ENCODE measurements at places on chromosomes 2 and 18. TPM values are rescaled to one million over a fixed set of nuclear protein-coding genes. Genes with fewer than 3 reads are reported as not detected.
A peak's percentile ranks its signal among the peaks of the same experiment; 100 is the strongest.

ATP6V1B1 gene
- polyA plus RNA-seq = 1.7 TPM

CERKL gene
- polyA plus RNA-seq = 0.13 TPM

RNMT gene
- polyA plus RNA-seq = 22.9 TPM

UGT1A8 gene
- polyA plus RNA-seq = not detected

ASPRV1 gene
- polyA plus RNA-seq = 4.5 TPM

PDE11A gene
- 0.15 TPM for polyA plus RNA-seq

GAREM2 gene
- 2.4 TPM for polyA plus RNA-seq

PSMD1 gene
- 73.2 TPM for polyA plus RNA-seq

DNA sequence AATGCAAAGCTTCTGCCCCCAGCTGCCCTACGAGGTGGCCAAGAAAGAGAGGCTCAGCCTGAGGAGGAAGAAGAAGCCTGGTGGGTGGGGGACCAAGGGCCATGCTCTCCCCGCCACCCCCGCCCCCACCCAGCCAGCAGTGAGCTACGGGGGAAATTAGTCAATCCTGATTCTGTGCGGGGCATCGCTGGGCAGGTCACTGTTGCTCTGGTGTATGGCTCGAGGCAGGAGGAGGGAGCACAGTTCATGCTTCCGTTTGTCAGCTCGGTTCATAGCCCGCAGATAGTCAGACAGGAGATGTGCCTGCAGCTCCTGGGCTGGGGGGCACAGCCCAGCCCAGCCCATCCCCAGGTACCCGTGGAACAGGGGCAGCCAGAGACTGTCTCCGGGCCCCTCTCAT lies 17.1 kb downstream of the RAMP1 start:
- peaks cover 14% of the 10 kb centered on the region for H3K4me1 ChIP-seq
- DNase-seq = peak; percentile 20
- no peaks in the 10 kb centered on the region for H3K36me3 ChIP-seq
- no peak overlapping the region for H3K27ac ChIP-seq
- H3K27me3 ChIP-seq = no peaks in the 10 kb centered on the region

DNA sequence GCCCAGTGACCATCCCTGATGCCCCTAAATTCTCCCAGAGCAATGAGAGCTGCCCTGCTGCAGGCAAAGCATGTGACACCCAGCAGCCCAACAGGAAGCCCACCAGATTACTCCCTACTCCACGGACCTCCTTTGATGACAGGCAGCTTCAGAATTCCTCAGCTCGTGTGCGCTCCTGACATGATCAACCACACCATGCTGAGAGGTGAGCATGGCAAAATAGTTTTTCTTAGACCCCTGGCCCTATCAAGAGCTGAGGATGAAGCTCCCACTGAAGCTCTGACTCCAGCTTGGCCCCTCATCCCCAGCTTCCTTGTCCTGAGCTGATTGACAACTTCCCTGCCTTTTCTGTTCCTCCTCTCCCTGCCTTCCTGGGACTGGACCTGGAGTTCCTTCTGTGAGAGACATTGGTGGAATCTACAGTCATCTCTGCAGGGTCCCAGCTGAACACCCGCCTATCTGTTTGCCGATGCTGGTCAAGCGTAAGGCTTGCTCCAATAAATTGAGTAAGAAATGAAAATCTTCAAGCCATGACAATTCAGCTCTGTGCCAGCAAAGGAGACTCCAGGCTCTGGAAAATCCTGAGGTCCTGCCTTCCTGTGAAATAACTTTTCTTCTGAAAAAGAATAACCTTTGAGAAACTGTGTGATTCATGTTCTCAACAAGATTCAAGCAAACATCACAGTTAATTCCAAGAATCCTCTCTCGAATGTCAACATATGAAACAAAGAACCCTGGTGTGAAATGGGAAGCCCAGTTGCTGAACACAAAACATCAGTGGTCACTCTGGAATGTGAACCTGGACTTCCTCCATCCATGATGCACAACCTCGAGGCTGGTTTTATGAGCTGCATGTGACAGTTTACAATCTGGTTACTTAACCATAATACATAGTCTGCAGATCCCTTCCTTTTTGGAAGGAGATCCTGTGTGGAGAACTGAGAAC lies 201.1 kb downstream of the SPP2 start:
- H3K4me1 ChIP-seq = no peaks in the 10 kb centered on the region
- no peak overlapping the region for H3K27ac ChIP-seq
- H3K36me3 ChIP-seq = no peaks in the 10 kb centered on the region
- no peak overlapping the region for H3K4me3 ChIP-seq

- H3K27me3 ChIP-seq = no peaks in the 10 kb centered on the region
- H3K27ac ChIP-seq = no peak overlapping the region
- H3K4me1 ChIP-seq = no peaks in the 10 kb centered on the region
- no peak overlapping the region for H3K4me3 ChIP-seq
- no peak for DNase-seq
These were observed 45.7 kb downstream of the RND3 start for GRCh38 chr2:150441784-150442183.

- H3K27me3 ChIP-seq = no peaks in the 10 kb centered on the region
- DNase-seq = no peak
- no peaks in the 10 kb centered on the region for H3K36me3 ChIP-seq
- no peak overlapping the region for H3K27ac ChIP-seq
- no peaks in the 10 kb centered on the region for H3K4me1 ChIP-seq
These were observed 17.4 kb downstream of the CNRIP1 start for GRCh38 chr2:68302281-68302875.

DNA sequence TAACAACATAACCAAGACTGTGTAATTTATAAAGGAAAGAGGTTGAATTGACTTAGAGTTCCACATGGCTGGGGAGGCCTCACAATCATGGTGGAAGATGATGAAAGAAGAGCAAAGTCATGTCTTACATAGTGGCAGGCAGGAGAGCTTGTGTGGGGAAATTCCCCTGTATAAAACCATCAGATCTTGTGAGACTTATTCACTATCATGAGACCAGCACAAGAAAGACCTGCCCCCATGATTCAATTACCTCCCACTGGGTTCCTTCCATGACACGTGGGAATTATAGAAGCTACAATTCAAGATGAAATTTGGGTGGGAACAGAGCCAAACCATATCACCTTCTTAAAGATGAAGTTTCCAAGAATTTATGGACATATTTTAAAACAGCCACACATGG lies 2.5 kb upstream of the IL36RN start:
- H3K4me1 ChIP-seq = no peaks in the 10 kb centered on the region
- no peak for DNase-seq
- no peaks in the 10 kb centered on the region for H3K36me3 ChIP-seq
- no peak overlapping the region for H3K4me3 ChIP-seq

- H3K27ac ChIP-seq = no peak overlapping the region
- H3K36me3 ChIP-seq = no peaks in the 10 kb centered on the region
- no peaks in the 10 kb centered on the region for H3K27me3 ChIP-seq
- H3K4me3 ChIP-seq = no peak overlapping the region
- no peaks in the 10 kb centered on the region for H3K4me1 ChIP-seq
These were observed 133.2 kb downstream of the GBX2 start for GRCh38 chr2:236034974-236035373.

DNA sequence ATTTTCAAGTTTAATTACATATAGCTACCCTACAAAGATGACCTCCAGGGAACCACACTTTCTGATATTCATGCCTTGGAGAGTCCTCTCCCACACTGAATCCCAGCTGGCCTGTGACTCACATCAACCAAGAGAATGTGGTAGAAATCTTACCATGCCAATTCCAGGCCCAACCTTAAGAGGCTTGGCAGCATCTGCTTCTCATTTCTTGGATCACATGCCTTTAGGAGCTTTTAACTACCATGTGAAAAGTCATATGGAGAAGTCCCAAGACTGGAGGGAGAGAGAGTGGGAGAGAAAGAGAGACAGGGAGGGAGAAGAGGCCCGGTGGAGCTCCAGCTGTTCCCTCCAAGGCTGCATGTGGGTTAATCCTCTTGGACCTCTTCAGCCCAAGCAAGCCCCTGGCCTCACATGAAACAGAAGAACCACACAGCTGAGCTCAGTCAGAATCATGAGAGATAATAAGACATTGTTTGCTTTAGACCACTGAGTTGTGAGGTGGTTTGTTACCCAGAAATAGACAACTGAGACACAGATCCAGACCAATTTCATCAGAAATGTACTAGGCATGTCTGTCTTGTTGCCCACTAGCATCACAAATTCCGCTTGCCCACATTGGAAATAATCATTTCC lies 190.7 kb downstream of the MTCL1 start:
- H3K27me3 ChIP-seq = no peaks in the 10 kb centered on the region
- H3K36me3 ChIP-seq = no peaks in the 10 kb centered on the region
- no peaks in the 10 kb centered on the region for H3K4me1 ChIP-seq
- H3K27ac ChIP-seq = no peak overlapping the region

DNA sequence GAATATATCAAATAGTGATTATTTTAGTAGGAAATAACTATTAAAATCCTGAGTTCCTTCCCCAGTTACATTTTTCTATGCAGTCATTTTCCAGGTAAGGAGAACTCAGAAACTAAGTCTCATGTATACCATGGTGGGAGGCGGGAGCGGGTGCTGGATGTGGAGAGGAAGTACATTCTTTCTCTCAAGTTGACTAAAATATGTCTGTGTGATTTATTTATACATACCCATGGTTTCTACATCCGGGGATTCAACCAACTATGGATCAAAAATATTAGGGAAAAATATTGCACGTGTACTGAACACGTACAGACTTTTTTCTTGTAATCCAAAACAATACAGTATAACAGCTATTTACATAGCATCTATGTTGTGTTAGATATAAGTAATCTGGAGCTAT lies 6.8 kb downstream of the ZCCHC2 start:
- H3K27ac ChIP-seq = no peak overlapping the region
- H3K36me3 ChIP-seq = no peaks in the 10 kb centered on the region
- peaks cover 8% of the 10 kb centered on the region for H3K4me1 ChIP-seq
- no peak for DNase-seq
- no peak overlapping the region for H3K4me3 ChIP-seq
- H3K27me3 ChIP-seq = no peaks in the 10 kb centered on the region

DNA sequence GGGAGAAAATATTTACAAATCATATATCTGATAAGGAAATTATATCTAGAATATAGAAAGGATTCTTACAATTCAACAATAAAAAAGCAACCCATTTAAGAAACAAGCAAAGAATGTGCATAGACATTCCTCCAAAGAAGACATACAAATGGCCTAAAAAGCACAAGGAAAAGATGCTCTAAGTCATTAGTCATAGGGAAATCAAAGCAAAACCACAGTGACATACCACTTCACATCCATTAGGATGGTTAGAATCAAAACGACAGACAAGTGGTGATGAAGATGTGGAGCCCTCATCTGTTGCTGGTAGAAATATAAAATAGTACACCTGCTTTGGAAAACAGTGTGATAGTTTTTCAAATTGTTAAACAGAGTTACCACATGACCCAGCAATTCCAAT lies 48.2 kb downstream of the MAPRE2 start:
- no peak for DNase-seq
- peaks cover 5% of the 10 kb centered on the region for H3K4me1 ChIP-seq
- H3K4me3 ChIP-seq = no peak overlapping the region

GRCh38 chr2:235605312-235606003 lies 111.6 kb downstream of the AGAP1 start:
- H3K27me3 ChIP-seq = no peaks in the 10 kb centered on the region
- DNase-seq = peak; percentile 84
- H3K27ac ChIP-seq = no peak overlapping the region
- H3K4me3 ChIP-seq = no peak overlapping the region
- no peaks in the 10 kb centered on the region for H3K36me3 ChIP-seq

DNA sequence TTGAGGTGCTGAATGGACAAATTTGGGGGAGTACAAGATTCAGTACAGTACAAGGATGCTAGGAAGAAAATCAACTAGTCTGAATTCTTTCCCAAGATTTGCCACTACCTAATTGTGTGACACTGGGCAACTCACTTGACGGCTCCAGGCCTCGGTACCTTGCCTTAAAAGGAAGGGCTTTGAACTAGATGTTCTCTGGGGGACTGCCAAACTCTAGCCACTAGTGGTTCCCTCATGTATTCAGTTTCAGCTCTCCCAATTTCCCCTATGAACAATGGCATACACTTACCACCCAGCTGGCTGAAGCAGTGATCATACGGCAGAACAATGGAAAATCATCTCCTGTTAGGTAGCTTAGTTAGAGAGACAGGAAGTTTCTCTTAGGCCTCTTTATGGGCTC lies 73.4 kb downstream of the VWC2L start:
- no peak for DNase-seq
- no peak overlapping the region for H3K4me3 ChIP-seq
- no peaks in the 10 kb centered on the region for H3K36me3 ChIP-seq
- H3K27ac ChIP-seq = no peak overlapping the region

GRCh38 chr2:41912337-41912736 lies 135.5 kb upstream of the PKDCC start:
- H3K36me3 ChIP-seq = no peaks in the 10 kb centered on the region
- peaks cover 5% of the 10 kb centered on the region for H3K4me1 ChIP-seq
- H3K27ac ChIP-seq = no peak overlapping the region

DNA sequence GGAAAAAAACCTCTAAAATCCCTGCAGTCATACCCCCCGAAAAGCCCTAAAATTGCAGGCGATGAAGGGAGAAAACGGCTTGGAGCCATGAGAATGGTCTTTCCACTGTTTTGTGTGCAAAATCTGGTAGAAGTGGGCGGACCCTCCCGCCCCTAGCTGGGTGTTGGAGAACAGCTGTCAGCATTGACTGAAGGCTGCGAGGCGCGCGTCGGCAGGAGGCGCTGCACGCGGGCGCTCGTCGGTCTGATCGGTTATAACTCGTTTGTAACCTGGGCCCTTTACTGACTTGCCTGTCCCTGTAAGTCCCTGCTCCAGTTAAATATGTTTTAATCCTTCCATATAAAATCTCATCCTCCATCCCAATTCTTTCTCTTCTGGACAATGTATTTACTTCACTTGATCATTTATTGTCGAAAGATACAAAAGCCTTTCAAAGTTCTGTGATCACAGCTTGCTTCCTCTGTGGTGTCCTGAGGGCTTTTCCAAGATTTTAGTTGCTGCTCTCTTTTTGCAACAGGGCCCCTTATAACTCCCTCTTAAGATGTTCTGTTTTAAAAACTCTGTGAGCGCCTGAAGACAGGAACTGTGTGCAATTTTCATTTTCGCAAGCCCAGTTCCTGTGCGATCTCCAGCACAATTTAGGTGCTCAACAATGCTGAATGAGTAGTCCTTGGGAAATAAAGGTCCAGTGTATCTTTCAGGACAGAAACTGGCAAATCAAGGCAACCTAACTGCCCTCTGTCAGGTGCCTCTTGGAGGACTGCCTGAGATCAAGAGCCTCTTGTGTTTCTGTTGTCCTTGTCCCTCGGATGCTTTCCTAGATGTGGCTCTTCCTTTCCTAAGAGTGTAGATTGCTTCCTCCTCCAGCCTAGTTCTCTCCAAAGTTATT lies 918 bp upstream of the HNRNPLL start:
- H3K4me3 ChIP-seq = peak overlapping the region; percentile 79
- peak overlapping the region; percentile 29 for H3K27ac ChIP-seq
- H3K4me1 ChIP-seq = peaks cover 5% of the 10 kb centered on the region
- H3K27me3 ChIP-seq = no peaks in the 10 kb centered on the region
- DNase-seq = peak; percentile 71
